NCI-H1930 (cell line): ENCODE measurements at places on chromosomes 7 and 10.
A peak's percentile ranks its signal among the peaks of the same experiment; 100 is the strongest.

GRCh38 chr10:47165711-47166404 lies 134.1 kb upstream of the GDF10 start:
- DNase-seq = no peak

DNA sequence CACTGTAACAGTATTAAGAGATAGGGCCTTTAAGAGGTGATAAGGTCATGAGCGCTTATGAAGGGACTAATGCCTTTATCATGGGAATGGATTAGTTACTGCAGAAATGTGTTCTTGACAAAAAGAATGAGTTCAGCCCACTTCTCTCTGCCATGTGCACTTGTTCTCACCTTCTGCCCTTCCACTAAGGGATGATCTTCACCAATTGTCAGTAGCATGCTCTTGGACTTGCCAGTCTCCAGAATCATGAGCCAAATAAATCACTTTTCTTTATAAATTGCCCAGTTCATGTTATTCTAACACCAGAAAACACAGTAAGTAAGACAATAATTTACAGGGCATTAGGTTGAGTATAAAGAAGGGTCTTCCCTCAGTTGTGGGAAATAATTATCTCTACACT lies 189.1 kb downstream of the CRPPA start:
- DNase-seq = no peak

DNA sequence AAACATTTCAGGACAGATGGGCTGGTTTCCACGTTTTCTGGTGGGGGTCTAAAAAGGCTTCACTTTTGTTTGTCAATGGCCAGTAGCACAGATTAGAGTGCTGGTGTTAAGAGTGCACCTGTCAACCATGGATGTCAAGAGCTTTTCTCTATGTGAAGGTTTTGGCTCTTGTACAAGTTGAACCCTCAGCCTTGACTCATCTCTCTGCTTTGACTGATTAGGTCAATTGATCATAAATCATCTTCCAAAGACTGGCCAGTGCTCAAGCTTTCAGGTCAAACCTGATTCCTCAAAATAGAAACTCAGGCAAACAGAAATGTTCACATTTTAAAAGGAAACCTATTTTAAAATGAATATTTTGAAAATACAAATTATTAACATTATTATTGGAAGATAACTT lies 59.6 kb upstream of the SP4 start:
- DNase-seq = no peak

DNA sequence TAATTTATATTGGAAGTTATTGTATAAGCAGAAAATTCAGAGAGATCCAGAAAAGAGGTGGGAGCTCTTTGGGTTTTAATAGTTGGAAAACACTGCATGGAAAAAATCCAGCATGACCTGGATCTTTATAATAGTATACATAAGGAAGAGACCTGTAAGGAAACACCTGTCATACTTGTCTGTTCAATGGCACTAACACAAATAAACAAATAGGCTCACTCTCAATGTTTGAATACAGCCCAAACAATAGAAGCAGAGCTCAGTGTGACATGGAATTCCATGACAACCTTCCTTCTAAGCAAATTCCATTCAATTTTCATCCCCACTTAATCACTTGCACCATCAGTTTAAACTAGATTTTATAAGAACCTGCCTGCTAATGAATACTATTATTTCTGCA lies 31.7 kb downstream of the CISD1 start:
- no peak for DNase-seq

GRCh38 chr10:89206402-89207180 lies 526 bp downstream of the CH25H start:
- no peak for DNase-seq

DNA sequence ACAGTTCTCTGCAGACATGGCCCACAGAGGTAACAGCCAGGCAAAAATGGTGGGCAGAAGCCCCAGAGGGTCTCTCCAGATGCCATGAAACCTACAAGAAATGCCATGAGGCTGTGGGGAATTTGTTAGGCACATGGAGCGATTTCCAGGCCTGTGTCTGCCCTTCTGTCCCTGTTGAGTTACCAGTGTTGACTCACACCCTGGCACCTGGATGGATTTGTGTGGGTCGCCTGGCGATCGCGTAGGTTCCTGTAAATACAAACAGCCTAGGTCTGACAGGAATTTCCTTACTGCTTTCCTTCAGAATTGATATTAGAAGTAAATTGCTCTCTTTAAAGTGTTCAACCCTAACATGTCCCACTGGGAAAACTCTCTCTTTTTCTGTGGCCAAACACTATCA lies 164.9 kb upstream of the EEPD1 start:
- no peak for DNase-seq

DNA sequence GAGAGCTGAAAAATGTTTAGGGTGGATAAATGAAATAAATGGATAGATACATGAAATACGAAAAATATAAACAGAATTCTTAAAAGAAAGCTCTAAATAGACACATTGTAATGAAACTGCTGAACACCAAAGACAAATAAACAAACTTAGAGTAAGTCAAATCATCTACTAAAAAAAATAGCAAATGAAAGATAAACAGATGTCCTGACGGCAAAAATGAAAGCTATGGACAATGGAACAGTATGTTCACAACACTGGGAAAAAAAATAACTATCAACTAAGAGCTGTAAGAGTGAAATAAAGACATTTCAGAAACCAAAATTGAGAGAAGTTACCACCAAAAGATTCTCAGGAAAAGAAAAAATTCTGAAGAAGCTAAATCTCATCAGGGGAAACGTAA lies 106.1 kb downstream of the SGMS1 start:
- no peak for DNase-seq

DNA sequence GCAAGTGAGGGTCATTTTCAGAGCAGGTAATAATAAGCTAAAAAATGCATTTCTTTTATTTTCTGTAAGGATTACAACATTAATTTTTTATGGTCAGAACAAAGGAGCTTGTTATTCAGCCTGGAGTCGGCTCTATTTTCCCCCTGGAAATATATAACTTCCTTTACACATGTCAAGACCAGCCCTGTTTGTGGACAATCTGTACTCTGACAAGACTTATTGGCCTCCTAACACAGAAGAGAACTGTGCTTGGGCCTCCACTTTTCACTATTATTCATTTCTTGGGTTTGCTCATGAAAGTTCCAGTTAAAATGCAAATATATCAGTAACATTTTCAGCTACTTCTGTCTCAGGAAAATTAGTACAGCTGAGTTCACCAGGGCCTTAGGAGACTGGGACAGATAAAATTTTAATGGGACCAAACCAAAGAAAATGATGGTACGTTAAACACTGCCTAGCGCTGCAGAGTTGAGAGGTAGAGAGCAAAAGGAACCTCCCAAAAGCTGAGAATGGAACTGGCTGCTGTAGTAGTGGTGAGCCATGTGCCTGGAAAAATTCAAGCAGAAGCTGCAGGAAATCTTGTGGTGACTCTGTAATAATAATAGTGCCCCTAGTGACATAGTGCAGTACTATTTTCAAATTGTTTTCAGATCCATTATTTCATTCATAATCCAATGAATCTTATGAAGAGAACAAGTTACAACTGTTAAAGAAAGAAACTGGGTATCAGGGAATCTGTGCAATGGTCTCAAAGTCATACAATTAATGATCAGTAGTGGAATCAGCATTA lies 227.2 kb upstream of the KIAA1217 start:
- DNase-seq = no peak

DNA sequence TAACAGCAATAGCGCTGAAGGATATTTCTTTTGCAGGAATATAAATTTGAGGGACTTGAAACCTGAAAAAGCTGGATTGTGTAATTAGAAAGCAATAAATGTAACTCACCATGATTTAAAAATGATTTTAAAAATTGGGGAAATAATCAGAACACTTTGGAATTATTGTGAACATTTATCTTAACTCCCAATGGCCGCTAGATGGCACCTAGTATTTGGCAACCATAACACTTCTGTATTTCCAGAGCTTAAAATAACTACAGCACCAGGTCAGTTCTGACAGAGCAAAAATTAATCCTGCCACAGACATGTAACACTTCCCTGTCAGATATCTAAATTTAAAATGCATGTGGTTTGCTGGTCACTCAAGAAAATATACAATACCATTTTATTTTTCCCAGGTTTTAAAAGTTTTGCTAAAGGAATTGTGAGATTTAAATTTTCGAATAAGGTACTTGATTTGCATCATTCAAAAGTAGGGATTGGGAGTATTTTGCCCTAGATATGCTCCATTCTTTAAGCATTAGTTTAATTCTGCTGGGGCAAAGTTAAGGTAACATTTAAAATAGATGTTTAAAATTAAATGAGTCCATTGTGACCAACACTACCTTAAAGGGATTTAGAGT lies 144.5 kb downstream of the PPP1R3A start:
- peak; percentile 14 for DNase-seq

GRCh38 chr10:101495324-101495925 lies 92.6 kb downstream of the POLL start:
- DNase-seq = peak; percentile 8

- no peak for DNase-seq
Observed at GRCh38 chr7:19009241-19009935, 108.0 kb downstream of the TWIST1 start.

DNA sequence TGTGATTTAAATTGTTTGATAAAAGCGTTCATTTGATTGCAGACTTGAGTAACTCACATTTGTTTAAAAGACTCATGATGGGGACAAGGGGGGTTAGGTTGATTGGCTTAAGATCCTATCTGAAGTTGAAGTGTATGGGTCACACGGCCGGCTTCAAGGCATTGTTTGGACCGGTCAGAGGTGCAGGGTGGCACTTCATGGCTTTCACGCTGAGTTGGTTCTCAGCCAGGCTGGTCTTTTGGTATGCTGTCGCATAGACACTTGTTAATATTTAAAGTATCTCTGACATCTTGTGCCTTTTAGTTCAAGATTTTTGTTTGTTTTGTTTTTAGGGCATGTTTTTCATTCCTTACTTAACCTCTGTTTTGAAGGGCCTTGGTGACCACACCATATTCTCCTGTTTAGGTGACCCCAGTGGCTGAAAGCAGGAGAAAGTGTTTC lies 58.1 kb downstream of the CCNY start:
- no peak for DNase-seq

GRCh38 chr10:87671139-87671815 lies 11.6 kb downstream of the PAPSS2 start:
- no peak for DNase-seq

DNA sequence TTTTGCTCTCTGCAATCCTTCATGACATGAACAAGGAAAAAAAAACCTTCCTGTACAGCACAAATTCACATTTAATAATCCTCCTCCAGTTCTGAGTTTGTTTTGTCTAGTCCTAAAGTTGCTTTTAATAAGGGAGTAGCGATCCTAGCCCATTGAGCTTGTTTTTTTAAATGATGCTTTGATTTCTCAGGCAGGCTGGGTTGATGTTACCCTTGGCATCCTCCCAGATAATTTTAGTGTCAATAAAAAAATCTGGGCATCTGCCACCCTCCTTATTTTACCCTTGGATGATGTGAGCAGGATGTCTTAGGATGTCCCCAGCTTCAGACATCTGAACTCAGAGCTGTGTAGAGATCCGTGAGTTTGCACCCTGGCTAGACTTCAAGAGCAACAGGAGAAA lies 33.9 kb upstream of the PROSER2 start:
- DNase-seq = no peak

DNA sequence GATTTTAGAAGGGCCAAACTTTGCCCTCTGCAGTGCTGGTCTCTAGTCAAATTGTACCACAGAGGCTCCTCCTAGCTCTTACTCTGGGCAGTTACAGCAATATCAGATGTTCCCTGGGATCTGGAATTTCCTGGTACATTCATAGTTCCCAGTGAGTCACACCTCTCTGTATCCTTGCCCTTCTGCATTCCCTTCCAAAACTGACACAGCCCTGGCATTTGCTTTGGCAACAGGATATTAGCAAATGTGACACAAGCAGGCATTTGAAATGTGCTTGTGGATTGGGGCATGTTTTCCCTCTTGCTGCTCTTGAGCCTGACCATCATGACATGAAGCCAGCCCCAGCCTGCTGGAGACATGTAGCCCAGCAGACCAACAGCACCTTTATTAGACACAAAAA lies 284.7 kb upstream of the AKR1E2 start:
- DNase-seq = no peak

DNA sequence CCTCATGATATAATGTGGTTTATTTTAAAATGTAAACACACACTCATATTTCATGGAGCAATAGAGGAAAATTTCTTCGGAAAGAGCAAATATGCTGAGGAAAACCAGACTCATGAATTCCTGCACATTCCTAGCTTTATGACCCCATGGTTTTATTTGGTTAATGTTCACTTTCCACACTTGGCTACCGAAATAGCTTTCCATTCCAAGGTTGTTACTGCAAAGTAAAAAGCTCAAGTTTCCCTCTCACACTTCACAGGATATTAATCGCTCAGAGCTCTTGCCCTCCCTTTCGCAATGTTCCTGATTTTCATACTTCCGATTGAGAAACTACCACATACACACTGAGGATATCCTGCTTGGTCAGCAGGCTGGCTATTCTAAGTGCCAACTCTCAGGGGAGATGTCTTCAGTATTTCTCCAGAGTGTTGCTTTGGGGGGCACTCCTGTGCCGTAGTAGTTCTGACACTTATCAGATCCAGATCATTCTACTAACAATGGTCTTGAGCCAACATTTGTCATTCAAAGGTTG lies 77.5 kb upstream of the STEAP1B start:
- DNase-seq = no peak

- no peak for DNase-seq
Observed at GRCh38 chr10:42896735-42897134, 114.1 kb downstream of the BMS1 start.

- no peak for DNase-seq
Observed at GRCh38 chr10:68290736-68291135, 41.1 kb upstream of the HNRNPH3 start.

GRCh38 chr10:117677239-117677638 lies 134.7 kb downstream of the EMX2 start:
- DNase-seq = no peak

GRCh38 chr7:127769696-127770400 lies 117.9 kb downstream of the SND1 start:
- no peak for DNase-seq

DNA sequence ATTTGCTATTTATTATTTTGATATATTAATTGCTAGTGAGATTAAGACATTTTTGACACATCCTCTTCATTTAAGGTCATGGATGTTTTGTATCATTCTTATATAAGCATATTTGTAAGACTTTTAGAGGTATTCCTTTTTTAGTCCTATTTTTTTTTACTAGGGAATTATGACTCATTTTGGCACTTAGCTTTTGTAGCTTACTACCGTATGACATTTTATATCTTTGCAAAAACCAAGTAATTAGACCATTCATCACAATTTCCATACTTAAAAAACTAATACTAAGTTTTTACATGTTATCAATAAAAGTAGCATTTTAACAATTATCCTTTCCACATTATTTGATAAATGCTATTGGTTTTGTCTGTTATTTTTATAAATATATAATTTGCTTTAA lies 41.6 kb downstream of the BMPR1A start:
- no peak for DNase-seq

- DNase-seq = no peak
Observed at GRCh38 chr7:44277391-44277790, 48.0 kb downstream of the CAMK2B start.

- DNase-seq = no peak
Observed at GRCh38 chr7:137454767-137455166, 111.2 kb upstream of the PTN start.

- DNase-seq = no peak
Observed at GRCh38 chr10:102727037-102727818, 12.8 kb downstream of the SFXN2 start.
